ENCODE measurements at places on chromosomes 5 and 9. TPM values are rescaled to one million over a fixed set of nuclear protein-coding genes. Genes with fewer than 3 reads are reported as not detected.

DNA sequence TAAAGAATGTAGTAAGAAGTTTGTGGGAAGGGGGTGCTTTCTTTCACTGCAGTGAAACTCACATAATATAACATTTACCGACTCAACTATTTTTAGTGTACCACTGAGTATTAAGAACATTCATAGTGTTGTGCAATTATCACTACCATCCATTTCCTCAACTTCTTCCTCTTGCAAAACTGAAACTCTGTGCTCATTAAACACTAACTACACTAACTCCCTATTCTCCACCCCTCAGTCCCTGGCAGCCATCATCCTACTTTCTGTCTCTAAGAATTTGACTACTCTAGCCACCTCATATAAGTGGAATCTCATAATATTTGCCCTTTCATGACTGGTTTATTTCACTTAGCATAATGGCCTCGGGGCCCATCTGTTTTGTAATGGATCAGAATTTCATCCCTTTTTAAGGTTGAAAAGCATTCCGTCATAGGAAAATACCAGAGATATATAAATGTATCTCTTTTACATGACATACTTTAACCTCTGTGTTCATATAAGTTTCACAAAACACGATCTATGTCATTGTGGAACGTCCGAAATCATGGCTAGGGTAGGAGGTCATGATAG lies 56.3 kb upstream of the DIRAS2 start:
- no peak overlapping the region for H3K4me3 ChIP-seq
- no peaks in the 10 kb centered on the region for H3K36me3 ChIP-seq
- 0 out of 2 replicates have a peak, but pooled peaks cover 7% of the 10 kb centered on the region for H3K27me3 ChIP-seq
- no peak overlapping the region for H3K27ac ChIP-seq
- H3K4me1 ChIP-seq = no peaks in the 10 kb centered on the region
- DNase-seq = no peak

DNA sequence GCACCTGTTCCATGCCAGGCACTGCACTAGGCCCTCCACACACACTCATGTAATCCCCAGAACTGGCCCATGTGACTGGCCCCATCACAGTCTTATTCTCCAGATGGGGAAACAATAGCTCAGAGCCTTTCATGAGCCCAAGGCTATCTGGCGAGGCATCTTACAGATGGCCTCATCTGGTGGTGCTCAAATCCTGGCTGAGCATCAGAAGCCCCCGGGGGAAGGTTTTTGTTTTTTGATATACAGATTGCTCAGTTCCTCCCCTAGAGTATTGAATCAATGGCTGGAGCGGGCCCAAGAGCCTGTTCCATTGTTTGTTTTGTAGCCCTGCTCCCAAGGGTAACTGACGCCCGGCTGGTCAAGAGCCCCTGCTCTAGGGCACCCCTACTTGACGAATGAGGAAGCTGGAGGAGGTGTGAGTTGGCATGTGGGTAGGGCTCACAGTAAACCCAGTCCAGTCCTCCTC lies 145.3 kb upstream of the RAPGEF1 start:
- no peak for DNase-seq
- no peaks in the 10 kb centered on the region for H3K36me3 ChIP-seq
- H3K27ac ChIP-seq = no peak overlapping the region
- H3K4me1 ChIP-seq = no peaks in the 10 kb centered on the region

GRCh38 chr9:101635473-101635872 lies 40.7 kb upstream of the PPP3R2 start:
- no peak overlapping the region for H3K4me3 ChIP-seq
- H3K4me1 ChIP-seq = no peaks in the 10 kb centered on the region
- no peak overlapping the region for H3K27ac ChIP-seq
- H3K36me3 ChIP-seq = no peaks in the 10 kb centered on the region

- no peak overlapping the region for H3K4me3 ChIP-seq
- H3K27ac ChIP-seq = no peak overlapping the region
- peaks cover 16% of the 10 kb centered on the region for H3K36me3 ChIP-seq
Measured at GRCh38 chr5:55316289-55316688, 8.5 kb downstream of the MTREX start.

GRCh38 chr5:8288334-8288733 lies 419.4 kb downstream of the MTRR start:
- no peak overlapping the region for H3K27ac ChIP-seq
- DNase-seq = no peak
- H3K4me3 ChIP-seq = no peak overlapping the region
- no peaks in the 10 kb centered on the region for H3K27me3 ChIP-seq
- no peaks in the 10 kb centered on the region for H3K36me3 ChIP-seq

DNA sequence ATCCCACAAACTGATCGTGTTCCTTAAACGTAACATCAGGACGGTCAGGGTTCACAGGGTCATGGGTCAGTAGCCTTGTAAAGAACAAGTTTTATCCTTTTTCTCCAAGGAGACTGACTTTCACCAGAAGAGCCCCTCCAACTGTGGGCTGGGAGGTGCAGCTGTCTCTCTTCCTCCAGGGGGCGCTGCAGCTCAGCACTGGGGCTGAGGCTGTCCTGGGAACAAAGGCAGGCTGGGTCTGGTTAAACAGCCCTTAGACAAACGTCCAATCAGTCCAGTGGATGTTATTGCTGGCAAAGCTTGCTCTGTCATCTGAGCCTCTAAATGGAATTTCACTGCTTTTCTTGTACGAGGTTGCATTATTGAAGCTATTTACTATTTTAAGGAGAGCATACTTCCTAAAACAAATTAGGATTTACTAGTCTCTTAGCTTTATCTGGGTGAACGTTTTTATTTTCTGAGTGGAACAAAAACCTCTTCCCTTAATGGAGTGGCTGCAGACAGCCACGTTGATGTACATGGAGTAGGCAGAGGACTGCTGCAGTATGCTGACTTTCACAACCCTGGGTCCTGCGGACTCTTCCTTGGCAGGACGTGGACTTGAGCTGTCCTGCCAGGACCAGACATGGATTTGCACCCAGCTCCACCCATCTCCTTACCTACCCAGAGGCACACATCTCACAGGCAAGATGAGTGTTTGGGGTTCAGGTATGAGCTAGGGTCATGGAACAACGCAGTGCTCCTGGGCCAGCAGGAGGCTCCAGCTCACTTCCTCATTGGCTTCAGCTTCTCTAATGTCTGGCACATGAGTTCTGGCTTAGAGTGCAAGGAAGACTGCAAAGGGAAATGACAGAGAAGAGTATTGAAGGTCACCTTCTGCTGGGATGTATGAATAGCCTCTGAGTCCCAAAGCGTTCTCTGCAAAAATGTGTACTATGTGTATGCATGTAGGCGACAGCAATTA lies 7.8 kb downstream of the EXOSC2 start:
- H3K4me3 ChIP-seq = no peak overlapping the region
- DNase-seq = peak; percentile 85
- H3K36me3 ChIP-seq = peaks cover 83% of the 10 kb centered on the region

GRCh38 chr9:129336130-129336528 lies 158.1 kb upstream of the IER5L start:
- H3K4me1 ChIP-seq = peaks cover 14% of the 10 kb centered on the region
- H3K27me3 ChIP-seq = no peaks in the 10 kb centered on the region
- no peak overlapping the region for H3K27ac ChIP-seq
- DNase-seq = no peak

GRCh38 chr5:14202462-14202861 lies 59.3 kb downstream of the TRIO start:
- no peak overlapping the region for H3K4me3 ChIP-seq
- H3K27ac ChIP-seq = peak overlapping the region; percentile 13
- DNase-seq = no peak
- peaks cover 12% of the 10 kb centered on the region for H3K4me1 ChIP-seq
- no peaks in the 10 kb centered on the region for H3K27me3 ChIP-seq
- H3K36me3 ChIP-seq = no peaks in the 10 kb centered on the region

GRCh38 chr5:175035882-175036533 lies 311.6 kb downstream of the MSX2 start:
- H3K4me3 ChIP-seq = no peak overlapping the region
- no peak overlapping the region for H3K27ac ChIP-seq
- H3K36me3 ChIP-seq = no peaks in the 10 kb centered on the region
- no peak for DNase-seq
- H3K27me3 ChIP-seq = no peaks in the 10 kb centered on the region

- DNase-seq = no peak
- H3K27me3 ChIP-seq = peaks cover 58% of the 10 kb centered on the region
- no peaks in the 10 kb centered on the region for H3K36me3 ChIP-seq
- H3K4me1 ChIP-seq = no peaks in the 10 kb centered on the region
Measured at GRCh38 chr9:91820949-91821880, 128.8 kb downstream of the ROR2 start.

GRCh38 chr9:18825656-18826170 lies 207.3 kb downstream of the SAXO1 start:
- no peaks in the 10 kb centered on the region for H3K4me1 ChIP-seq
- no peak for DNase-seq
- H3K4me3 ChIP-seq = no peak overlapping the region
- H3K27ac ChIP-seq = no peak overlapping the region
- H3K27me3 ChIP-seq = no peaks in the 10 kb centered on the region
- no peaks in the 10 kb centered on the region for H3K36me3 ChIP-seq

DNA sequence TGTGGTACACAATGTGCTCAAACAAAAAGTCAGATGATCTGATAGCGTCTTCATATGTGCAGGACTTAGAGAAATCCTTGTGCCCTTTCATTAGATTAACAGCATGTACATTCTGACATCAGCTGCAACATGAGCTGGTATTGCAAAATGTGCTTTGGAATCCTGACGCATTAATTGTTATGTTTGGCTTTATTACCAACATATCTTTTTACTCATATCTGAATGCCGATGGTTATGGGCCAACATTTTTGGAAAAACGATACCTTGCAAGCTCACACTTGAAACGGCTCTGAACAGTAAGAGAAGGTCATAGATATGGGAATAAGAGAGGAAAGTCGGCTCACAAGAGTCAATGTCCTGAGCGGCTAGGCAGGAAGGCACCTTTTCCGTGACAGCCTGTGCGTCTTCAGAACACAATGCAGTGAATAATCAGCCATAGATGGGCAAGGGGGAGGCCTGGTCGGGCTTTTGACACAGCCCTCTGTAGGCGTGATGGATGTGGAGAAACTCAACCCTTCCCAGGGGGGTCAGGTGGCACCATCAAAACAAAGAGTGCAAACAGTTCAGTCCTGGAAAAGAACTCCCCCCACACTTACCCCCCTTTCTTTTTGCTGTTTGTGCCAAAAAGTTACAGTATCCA lies 36.4 kb upstream of the GAS1 start:
- 0 out of 2 replicates have a peak overlapping the region, but pooled peaks have one; percentile 1 for H3K4me3 ChIP-seq
- peak; percentile 69 for DNase-seq
- peaks cover 25% of the 10 kb centered on the region for H3K4me1 ChIP-seq
- H3K27me3 ChIP-seq = no peaks in the 10 kb centered on the region

DNA sequence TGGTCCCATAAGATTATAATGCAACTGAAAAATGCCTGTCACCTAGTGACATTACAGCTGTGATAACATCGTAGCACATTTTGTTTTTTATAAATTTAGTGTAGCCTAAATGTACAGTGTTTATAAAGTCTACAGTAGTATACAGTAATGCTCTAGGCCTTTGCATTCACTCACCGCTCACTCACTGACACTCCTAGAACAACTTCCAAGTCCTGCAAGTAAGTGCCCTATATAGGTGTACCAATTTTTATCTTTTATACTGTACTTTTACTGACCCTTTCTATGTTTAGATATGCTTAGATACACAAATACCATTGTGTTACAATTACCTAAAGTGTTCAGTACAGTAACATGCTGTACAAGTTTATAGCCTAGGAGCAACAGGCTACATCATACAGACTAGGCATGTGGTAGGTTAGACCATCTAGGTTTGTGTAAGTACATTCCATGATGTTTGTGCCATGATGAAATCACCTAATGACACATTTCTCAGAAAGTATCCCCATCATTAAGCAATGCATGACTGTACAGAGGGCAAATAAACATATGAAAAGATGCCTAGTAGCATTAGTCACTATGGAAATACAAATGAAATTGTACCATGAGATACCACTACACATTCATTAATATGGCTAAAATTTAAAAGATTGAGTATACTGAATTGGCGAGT lies 127.6 kb downstream of the TRPM6 start:
- no peaks in the 10 kb centered on the region for H3K27me3 ChIP-seq
- no peak for DNase-seq
- H3K4me1 ChIP-seq = no peaks in the 10 kb centered on the region

GRCh38 chr5:72485430-72485974 lies 21.7 kb downstream of the ZNF366 start:
- no peaks in the 10 kb centered on the region for H3K36me3 ChIP-seq
- no peak overlapping the region for H3K4me3 ChIP-seq
- no peaks in the 10 kb centered on the region for H3K27me3 ChIP-seq
- peak; percentile 77 for DNase-seq
- H3K27ac ChIP-seq = peak overlapping the region; percentile 57

DNA sequence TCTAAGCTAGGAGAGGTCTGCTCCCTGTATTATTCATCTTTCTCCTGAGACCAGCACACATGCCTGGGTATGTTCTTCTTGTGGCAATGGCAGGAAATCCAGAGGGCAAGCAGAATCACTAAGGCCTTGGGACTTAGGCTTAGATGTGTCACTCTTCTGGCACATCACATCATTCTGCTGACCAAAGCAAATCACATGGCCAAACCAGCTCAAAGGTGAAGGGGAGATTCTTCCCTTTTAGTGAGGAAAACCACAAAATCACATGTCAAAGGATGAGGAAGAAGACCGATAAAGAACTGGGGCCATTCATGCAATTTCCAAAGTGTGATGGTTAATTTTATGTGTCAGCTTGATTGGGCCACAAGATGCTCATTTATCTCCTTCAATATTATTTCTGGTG lies 5.7 kb upstream of the AGGF1 start:
- H3K4me3 ChIP-seq = no peak overlapping the region
- no peak for DNase-seq
- H3K27me3 ChIP-seq = no peaks in the 10 kb centered on the region
- no peaks in the 10 kb centered on the region for H3K36me3 ChIP-seq
- no peaks in the 10 kb centered on the region for H3K4me1 ChIP-seq
- H3K27ac ChIP-seq = no peak overlapping the region

DNA sequence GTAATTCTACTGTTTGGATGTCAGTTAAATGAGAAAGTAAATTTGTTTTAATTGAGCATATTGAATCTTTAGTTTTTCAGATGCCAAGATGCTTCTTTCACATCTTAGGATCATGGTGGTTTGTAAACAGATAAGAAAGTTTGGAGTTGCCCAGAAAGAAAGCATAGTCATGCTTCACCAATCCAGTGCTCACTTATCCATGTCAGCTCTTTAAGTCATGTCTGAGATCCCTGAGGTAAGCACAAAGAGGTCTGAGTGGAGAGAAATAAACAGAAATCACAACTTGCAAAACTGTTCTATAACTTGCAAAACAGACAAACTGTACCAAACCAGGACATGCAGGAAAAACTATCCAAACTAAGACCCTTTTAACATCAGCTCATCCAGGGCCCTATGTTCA lies 87.7 kb downstream of the OSTF1 start:
- H3K27me3 ChIP-seq = no peaks in the 10 kb centered on the region
- H3K36me3 ChIP-seq = no peaks in the 10 kb centered on the region
- DNase-seq = no peak
- no peak overlapping the region for H3K27ac ChIP-seq

Gene PAM
- total RNA-seq = 144 TPM

Gene RNF180
- total RNA-seq = 0.65 TPM

Gene TMC1
- not detected for total RNA-seq

Gene SOHLH1
- total RNA-seq = 2.4 TPM

Gene TAS2R1
- total RNA-seq = not detected

Gene PFN3
- not detected for total RNA-seq
